ENCODE measurements at places on chromosomes 6 and 20.

DNA sequence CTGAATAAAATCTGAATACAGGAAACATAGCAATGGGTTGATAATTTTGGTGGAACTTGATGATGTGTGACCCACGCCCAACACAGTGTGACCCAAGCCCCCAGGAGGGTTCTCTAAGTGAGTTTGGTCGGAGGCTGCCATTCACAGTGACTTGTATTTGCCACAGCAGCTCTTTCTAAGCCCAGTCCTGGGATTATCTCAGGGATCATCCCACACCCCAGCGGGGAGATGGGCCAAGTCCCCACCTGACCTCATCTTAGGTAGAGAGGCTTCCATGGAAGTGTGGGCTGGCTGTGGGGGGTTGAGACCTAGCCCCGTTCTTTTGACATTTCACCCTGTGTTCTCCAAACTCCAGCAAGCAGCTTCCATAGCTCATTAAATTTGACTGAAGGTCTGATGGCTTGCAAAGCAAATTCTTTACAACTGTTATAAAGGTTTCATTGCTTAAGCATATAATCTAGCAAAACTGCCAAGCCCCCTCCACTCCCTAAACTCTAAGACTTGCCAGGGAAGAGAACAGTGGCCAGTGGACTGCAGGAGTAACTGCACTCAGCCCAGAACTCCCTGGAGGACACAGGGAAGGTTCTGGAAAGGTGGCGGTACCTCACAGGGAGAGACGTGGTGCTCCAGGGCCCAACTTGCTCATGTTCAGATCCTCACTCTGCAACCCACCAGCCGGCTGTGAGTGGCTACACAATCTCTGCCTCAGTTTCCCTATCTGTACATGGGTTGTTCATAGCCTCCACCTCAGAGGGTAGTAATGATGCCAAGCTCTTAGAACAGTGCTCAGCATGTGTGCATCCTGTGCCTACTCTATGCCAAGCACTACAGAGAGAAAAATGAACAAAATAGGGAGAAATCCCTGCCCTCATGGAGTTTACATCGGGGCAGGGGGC is 1.0 kb upstream of the PCK1 start:
- DNase-seq: no peak

DNA sequence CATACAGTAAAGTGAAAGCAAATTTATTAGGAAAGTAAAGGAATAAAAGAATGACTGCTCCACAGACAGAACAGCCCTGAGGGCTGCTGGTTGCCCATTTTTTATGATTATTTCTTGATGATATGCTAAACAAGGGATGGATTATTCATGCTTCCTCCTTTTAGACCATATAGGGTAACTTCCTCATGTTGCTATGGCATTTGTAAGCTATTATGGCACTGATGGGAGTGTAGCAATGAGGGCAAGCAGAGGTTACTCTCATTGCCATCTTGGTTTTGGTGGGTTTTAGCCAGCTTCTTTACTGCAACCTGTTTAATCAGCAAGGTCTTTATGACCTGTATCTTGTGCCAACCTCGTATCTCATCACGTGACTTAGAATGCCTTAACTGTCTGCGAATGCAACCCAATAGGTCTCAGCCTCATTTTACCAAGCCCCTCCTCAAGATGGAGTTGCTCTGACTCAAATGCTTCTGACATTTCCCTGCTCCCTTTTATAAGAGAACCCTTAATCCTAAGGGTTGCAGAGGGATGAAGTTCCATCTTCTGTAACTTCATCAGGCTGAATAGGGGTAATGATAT is 280.1 kb upstream of the RGS17 start:
- DNase-seq: no peak

GRCh38 chr6:28948782-28949486 is 25.1 kb upstream of the TRIM27 start:
- DNase-seq: no peak

DNA sequence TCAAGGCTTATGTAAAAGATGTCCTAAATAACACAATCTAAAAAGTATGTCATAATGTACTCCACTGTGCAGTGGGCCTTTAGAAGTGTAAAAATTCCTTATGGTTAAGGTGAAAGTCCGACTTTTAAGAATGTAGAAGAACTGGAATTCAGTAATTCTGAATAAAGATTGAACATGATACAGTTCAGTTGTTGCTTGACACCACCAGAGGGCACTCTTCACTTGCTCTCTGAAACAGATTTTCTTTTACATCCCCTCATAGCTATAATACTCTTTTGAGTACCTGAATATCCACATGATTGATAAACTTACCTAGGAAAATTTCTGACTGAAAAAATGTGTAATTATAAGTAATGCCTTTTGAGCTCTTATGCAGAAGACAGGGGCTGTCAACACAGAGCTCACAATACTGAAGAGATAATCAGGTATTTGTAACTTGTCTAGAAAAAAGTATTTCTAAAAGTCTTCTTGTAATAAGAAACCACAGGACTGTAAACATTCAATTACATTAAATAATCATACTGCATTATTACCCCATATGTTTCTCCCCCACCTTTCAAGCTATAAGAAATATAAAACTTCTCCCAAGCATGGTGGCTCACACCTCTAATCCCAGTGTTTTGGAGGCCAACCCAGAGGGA is 92.1 kb downstream of the POPDC3 start:
- DNase-seq: no peak

DNA sequence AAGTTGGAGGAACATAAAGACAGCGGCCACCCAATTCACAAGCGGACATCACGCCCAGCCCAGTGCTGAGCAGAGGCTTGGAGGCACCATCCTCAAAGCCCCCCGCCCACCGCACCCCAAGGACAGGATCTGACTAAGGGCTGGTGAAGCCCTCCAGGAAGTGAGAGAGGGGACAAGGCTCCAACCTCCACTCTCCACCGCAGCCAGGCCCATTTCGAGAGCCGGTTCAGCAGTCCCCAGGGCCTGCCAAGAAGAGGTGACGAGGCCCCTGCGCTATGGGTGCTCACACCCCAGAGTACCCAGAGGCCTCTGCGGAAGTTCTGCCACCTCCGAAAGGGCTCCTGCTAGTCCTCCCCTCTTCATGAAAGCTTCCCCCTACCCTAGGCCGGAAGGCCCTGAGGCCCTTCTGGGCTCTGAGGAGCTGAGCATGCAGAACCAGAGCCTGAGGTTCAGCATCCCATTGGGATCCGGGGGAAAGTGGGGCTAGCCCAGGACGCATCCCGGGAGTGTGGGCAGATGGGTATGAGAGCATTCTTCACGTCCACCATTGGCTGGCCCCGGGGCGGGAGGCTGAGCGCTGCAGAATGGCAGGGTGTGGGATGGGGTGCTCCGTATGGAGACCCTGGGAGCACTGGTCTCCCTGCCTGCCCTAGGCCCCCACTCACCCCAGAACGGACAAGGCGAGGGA is 2.5 kb downstream of the GRM4 start:
- no peak for DNase-seq

GRCh38 chr6:46690911-46691451 is 3.3 kb downstream of the TDRD6 start:
- DNase-seq: no peak

DNA sequence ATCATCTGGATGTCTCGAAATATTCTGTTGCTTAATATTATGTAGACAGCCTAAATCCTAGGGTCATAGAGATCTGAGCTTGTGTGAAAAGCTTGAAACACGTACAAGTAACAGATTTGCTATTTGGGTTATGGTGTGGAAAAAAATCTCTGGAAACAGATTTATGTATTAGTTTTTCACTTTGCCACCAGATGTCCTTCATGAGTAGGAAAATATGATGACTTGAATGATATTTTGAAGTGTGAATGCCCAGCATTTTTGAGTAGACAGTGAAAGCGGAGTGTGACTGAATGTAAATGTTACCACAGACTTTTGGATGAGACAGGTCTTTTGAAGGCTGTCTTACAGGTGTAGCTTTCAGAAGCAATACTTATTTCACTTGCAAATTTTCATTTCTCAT is 4.2 kb upstream of the BMP6 start:
- no peak for DNase-seq

- no peak for DNase-seq
These were observed 20.9 kb upstream of the SPO11 start for GRCh38 chr20:57308451-57309271.

DNA sequence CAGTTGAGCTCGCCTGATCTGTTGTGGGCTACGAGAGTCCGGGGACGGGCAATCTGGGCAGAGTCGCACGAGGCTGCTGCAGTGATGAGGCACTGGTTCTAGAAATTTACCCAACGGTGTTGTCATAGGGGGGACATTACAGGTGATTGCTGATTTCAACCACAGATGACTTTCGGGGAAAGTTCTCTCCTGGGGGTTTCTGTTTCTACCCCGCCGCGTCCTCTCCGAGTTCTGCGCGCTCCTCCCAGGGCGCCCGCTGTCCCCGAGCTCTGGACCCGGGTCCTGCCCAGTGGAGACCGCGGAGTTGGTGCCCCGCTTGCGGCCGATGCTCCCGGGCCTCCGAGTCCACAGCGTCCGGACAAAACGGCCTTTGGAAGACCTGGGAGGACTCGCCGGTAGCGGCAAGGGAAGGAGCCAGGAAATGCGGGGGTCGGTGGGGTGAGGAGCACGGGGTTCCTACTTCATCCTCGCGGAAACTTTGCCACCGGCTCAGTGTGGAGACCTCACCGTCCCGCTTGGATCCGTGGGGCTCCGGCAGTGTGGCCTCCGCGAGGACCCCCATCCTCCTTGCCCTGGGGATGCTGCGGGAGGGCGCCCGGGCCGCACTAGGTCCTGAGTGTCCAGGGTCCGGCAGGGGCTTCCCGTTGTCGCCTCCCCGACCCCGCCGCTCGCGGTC is 12.3 kb upstream of the RAET1L start:
- no peak for DNase-seq
